ENCODE measurements at places on chromosomes 6 and 20.
A peak's percentile ranks its signal among the peaks of the same experiment; 100 is the strongest.

DNA sequence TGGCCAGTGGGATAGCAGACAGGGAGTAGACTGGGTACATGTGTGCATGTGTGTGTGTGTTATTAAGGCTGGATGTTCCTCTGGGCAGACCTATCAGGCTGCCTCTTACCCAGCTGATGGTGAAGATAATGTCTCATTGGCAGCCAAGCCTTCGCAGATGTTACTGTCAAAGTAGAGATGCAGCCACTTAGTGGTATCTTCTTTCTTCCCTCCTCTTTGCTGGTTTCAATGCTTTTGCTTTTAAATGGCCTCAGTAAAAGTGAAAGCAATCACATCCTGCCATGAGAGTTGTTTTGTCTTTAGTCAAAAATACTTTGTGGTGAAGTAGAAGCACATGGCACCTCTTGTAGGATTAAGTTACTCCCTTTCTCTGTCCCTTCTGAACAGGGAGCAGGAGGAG lies 57.5 kb downstream of the SNRNP48 start:
- DNase-seq: no peak

DNA sequence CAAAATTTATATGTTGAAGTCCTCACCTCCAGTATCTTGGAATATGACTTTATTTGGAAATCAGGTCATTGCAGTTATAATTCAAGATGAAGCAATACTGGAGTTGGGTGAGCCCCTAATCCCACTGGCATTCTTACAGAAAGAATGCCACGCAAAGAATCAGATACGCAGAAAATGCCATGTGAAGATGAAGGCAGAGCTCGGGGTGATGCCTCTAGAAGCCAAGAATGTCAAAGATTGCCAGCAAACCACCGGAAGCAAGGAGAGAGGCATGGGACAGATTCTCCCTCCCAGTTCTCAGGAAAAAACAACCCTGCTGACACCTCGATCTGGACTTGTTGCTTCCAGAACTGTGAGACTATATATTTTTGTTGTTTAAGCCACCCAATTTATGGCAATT lies 273.4 kb upstream of the CITED2 start:
- DNase-seq: no peak

- no peak for DNase-seq
Observed at GRCh38 chr20:48197066-48197465, 411.8 kb upstream of the SULF2 start.

DNA sequence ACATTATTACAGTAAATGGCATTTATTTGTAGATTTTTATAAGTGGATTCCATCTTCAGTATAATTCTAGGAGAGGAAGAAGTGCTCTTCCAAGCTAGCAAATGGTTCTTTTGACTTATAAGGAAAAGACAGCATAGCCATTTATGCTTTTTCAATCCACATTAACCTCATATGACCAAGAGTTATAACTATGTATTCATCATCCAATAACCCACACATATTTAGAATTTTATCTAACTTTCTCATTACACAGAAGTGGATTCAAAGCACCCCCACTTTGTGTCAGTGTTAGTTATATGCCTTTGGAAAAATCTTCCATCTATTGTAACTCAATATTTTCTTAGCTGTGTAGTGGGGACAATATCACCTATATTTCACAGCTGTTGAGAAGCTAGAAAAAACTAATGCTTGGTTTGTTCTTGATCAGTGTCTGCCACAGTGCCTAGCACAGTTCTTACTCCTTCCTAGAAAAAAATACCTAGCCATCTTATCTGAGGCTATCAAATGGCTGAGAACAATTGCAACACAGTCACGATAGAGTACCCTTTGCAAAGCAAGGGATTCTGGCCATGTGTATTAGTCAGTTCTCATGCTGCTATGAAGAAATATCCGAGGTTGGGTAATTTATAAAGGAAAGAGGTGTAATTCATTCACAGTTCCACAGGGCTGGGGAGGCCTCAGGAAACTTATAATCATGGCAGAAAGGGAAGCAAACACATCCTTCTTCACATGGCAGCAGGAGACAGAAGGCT lies 986.3 kb downstream of the TFAP2A start:
- no peak for DNase-seq

DNA sequence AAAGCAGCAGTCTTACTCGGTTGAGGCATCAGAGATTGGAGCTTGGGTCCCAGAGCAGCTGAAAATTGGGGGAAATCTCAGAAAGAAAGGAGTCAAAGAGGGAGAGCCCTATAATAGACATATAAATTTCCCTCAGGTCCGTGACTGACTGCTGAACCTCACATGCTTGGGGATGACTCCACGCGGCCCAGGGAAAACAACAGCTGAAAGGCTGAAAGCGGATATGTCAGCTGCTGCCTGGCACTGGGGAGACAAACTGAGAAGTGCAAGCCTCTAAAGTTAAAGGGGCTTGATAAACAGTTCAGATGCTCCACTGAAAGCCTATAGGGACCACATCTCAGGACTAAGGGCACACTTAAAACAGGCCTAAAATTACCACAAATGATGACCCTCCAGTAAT lies 255.9 kb upstream of the RIN2 start:
- DNase-seq: no peak

GRCh38 chr20:21234806-21235483 lies 68.2 kb upstream of the XRN2 start:
- no peak for DNase-seq

GRCh38 chr20:57610261-57610952 lies 9.8 kb downstream of the ZBP1 start:
- DNase-seq: no peak

DNA sequence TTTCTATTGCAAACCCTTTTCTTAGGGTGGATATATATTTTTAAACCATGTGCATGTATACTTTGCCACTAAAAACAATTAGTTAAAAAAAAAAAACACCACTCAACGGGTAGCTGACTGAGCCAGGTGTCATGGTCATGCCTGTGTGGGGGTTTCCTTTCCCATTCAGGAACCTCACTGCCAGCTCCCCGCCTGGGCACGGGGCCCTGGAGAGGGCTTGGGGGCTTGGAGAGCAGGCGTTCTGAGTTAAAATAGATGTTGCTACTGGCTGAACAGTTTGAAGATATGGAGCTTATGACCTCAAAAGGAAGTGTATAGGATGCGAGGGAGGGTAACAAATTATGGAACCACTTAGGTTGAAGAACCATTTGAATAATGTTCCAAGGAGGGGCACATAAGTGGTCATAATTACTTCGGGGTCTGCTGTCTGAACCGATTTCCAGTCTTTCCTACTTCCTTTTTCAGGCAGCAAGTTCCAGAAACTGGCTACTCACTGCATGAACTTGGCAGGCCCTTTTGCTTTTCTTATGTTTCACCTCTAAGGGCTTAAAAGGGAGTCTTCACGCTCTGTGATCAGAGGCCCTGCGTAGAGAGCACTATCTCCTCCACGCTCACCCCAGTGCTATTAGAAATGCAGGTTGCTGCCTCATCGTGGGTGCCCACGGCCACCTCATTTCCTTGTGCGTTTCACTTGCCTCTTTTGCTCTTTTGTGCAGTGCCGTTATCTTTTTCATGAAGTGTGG lies 9.9 kb downstream of the STX16 start:
- no peak for DNase-seq

DNA sequence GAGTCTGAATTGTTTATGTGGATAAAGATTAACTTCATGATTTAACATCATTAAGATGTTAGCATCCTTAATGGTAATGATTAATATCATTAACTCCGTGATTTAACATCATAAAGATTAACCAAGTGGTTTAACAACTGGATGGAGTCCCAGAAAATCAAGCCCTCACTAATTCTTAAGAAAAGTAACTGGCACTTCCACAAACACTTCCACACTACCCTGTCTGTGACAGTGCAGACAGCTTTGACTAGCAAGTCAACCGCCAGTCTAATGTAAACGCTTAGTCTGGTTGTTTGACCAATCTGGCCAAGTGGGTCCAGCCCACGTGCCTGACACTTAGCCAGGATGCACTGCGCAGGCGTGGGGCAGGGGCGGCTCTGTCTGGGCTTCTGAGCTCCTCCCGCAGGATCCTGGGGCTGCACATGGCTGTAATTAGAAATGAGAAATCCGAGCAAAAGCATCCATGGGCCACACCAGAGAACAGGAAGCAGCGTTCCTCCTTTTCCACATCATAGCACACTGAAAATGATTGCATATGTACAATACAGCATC lies 424.2 kb downstream of the FOXA2 start:
- no peak for DNase-seq

DNA sequence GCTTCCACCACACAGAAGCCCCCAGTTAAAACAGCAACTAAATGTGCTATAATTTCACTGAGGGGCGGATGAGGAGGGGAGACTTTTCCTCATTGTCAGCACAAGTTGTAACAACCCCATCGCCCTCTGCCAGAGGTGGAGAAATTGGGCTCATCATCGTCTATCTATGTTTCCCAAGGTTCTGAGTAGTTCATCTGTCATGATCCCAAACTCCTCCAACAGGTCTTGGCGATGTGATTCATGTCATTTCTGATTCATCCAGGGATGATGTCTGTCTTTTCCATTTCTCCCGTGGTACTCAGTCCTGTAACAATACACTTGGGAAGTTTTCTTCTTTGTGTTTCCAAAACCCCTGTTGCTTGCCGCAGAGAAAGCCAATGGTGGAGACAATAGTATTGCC lies 51.0 kb downstream of the TFAP2A start:
- DNase-seq: no peak

- DNase-seq: peak; percentile 31
Observed at GRCh38 chr6:148760568-148761526, 14.0 kb downstream of the UST start.

DNA sequence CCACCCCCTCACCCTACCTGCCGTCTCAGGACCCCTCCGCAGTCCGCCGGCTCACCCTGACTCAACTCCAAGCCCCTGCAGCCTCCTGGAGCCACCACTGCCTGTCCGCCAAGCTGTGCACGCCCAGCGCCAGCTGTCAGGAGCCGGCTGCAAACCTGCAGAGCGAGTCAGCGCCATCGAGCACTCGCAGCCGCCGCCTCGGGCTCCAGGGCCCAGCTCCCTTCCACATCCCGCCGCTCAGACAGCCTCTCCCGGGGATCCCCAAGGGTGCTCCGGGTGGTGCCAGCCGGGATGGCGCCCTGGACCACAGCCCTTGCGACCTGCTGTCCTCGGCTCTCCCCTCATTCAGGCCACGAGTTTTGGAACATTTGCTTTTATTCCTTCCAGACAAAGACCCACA lies 4.3 kb downstream of the TNNC2 start:
- DNase-seq: no peak

DNA sequence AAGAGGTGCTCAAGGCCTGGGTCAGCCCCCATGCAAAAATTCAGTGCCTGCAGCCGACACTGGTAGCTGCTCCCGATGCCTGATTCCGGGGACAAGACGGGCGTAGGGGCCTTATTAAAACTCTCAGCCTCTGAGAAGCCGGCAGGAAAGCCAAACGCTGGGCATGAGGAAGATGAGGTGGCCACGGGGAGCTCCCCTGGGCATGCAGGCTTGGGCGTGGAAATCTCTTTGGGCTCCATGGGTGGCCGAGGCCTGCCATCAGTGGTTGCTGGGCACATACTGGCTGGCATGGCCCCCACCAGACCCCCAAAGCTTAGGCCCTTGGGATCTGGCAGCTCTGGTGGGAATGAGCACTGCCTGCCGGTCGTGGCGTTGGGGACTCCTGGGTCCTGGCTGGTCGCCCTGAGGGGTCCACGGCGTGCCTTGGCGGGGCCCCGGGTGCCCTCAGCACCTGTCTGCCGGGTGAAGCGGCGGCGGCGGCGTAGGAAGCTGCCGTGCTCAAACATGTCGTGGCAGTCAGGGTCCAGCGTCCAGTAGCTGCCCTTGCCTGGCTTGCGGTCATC lies 586 bp downstream of the FOXS1 start:
- no peak for DNase-seq

DNA sequence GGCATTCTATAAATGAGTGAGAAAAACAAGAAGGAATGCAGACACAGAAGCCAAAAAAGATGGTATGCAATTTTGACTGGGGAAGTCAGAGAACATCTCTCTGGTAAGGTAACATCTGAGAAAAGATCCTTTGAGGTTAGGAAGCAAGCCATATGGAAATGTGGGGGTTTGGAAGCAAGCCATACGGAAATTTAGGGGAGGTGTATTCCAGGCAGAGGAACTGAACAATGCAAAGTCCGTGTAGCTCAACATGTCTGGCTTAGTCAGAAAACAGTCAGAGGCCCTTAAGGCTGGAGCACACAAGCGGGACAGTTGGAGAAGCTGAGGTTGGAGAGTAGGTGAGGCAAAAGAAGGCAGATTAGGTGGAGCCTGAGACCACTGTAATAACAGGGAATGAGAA lies 35.3 kb downstream of the RALGAPA2 start:
- no peak for DNase-seq

DNA sequence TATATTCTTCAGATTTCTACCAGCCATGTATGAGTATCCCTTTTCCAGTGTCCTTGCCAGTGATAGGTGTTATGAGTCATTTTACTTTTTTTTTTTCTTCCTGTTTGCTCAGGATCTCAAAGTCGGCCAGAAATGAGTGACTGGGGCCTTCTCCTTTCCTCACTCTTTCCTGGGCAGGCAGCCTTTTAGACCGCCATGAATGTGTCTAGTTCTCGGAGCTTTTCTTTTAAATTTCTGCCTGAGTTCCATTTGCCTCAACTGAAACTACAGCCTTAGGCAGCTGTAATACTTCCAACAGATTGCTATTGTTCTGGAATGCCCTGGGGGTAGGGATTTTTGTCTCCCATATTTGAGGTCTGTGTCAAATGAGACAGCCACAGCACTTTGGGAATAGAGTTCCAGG lies 83.7 kb downstream of the STXBP5 start:
- DNase-seq: no peak
